ENCODE measurements at places on chromosomes 3 and 15.
A peak's percentile ranks its signal among the peaks of the same experiment; 100 is the strongest.

GRCh38 chr15:27784107-27784506, 315.0 kb downstream of the OCA2 start:
- ATAC-seq: no peak

- no peak for ATAC-seq
Measured at GRCh38 chr3:138732456-138732855, 102.3 kb downstream of the PIK3CB start.

GRCh38 chr3:63279005-63279841, 1.1 kb downstream of the SYNPR start:
- peak; percentile 81 for ATAC-seq

DNA sequence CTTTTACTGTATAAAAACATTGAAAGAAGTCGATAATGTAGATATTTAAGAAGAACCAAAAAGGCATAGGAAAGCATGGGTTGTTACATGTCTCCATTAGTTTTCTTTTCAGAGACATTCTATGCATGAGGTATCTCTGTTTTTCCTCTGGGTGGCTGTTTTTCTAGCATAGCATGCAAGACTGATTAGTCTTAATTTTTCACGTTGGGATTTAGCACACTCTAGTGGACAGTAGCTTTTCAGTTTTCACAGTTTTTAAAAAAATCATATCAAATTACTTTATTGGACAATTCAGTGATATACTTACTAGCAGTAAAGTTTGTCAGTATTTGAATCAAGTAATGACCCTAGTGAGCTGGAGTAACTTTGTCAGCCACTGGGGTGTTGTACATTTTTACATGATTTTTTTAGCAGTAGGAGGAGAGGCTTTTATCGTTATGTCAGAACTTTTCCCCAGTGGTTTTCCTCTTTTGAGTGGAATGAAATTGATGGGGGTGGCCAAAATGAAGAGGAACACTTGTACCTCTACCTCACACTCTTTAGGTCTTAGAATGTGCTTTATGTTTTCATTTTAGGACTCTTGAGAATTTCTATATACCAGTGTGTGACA, 57.2 kb downstream of the SEC22A start:
- ATAC-seq: peak; percentile 97

DNA sequence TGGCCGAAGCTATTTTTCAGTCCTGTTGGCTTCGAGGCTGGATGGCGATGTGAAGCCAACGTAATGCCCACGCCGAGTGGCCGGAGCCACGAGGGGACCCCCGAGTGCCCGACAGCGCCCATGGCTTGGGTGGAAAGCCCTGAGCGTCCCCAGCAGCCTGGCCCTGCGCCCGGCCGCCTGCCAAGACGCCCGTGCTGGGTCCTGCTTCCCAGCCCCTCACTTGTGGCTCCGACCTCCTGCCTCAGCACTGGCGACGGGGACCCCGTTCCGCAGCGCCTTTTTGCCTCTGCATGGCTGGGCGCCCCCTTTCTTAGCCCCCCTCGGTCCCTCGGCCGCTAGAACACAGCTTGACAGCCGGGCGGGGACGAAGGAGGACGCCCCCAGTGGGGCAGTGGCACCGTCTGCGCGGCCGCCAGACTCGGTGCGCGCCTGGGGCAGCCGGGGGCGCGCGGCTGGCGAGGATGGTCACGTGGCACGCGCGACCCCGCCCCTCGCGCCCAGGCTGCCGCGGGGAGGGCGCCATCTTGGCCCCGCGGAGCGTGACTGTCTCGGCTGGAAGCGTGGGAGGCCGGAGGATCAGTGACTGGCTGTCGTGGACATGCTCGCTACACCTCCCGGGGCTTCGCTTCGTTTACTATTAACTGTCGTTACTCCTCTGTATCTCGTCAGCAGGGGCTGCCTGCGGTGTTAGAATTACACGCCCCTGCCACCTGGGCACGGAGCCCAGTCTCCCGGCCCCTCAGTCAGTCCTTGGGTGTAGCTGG, 626 bp upstream of the GPR176 start:
- peak; percentile 77 for ATAC-seq

DNA sequence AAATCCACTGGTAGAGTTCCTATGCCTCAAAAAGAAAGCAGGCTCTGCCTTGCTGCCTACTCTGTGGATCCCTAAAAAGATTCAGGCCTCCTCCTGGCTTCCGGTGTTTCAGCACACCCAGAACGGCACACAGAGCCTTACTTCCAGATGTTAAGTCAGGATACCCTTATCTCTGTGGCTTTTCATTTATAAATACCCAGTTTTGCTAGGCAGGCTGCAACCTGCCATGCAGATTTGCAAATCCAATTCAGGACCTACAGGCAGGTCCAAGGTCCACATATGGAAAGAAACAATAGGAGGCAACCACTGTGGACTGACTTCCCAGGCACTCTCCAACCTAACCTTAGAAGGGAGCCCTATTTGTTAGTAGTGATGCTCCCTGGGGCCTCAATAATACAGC, 30.7 kb downstream of the EFL1 start:
- ATAC-seq: no peak

DNA sequence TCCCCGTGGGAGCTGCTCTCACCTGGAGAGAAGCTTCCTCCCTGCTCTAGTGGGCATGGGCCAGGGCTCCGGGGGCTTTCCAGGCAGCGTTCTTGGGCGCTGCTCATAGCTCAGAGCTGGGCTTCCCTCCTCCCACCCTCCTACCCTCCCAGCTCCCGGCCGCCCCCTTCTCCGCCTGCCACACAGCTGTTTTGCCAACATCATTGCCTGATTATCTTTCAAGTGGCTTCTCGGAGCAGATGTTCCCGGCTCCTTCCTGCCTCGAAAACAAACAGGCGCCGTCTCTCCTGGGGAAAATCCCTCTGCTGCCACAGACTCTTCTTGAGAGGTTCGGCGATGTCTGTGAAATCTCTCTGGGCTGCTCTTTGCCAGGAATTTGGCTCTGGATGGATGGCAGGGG, 195.6 kb downstream of the RPLP1 start:
- peak; percentile 21 for ATAC-seq

DNA sequence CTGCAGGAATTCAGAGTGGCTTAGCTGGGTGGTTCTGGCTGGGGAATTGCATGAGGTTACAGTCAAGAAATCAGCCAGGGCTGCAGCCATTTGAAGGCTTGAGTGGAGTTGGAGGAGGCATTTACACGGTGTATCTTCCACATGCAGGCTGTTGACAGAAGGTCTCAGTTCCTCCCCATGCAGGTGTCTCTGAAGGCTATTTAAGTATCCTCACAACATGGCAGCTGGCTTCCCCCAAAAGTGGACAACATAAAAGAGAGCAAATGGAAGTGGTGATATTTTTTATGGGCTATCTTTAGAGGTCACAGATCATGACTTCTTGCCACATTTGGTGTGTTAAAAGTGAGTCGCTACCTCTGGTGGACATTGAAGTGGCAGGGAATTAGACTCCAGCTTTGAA, 60.1 kb upstream of the SPRED1 start:
- ATAC-seq: no peak

GRCh38 chr3:196842567-196843434, 24.9 kb upstream of the SENP5 start:
- ATAC-seq: no peak

DNA sequence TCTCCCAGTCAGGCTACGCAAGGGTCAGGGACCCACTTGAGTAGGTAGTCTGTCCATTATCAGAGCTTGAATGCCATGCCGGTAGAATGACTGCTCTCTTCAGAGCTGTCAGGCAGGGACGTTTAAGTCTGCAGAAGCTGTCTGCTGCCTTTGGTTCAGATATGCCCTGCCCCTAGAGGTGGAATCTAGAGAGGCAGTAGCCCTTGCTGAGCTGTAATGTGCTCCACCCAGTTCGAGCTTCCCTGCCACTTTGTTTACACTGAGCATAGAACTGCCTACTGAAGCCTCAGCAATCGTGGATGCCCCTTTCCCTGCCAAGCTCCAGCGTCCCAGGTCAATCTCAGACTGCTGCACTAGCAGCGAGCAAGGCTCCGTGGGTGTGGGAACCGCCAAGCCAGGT, 57.5 kb upstream of the SETMAR start:
- ATAC-seq: no peak

- no peak for ATAC-seq
Measured at GRCh38 chr3:194382892-194383223, 13.3 kb upstream of the LRRC15 start.

GRCh38 chr3:185753354-185753753, 71.5 kb downstream of the IGF2BP2 start:
- ATAC-seq: no peak

GRCh38 chr3:43958005-43958770, 267.4 kb downstream of the ABHD5 start:
- ATAC-seq: no peak

DNA sequence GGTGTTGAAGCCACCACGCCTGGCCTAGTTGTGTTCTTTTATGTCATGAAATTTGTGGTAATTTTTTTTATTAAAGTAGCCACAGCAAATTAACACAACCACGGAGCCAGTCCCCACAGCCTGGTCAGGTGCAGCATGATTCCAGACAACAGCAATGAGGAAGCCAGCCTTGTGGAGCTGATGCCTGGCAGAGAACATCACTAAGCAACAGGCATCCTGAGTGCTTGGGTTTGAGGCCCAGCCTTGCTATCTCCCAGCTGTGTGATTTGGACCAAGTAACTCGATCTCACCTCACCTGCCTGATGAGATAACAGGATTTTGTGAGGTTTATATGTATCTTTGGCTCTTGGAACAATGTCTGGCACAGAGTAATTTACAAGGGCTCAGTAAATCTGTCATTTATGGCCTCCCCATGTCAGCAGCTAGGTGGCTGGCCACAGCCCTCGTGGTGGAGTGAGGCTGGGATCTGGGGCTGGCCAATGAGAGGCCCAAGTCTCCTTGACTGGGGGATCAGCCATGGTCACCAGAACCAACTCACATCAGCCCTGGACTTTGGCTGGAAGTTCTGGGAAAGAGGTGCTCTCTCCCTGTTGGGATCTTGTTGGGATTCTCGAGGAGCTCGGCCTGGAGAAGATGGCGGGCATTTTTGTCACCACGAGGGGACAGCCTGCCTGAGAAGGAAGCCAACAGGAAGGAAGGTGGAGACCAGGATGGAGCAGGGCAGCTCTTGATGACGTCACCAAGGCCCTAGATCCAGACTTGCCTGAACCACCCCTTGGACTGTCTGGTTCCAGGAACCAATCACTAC, 22.8 kb upstream of the FLNB start:
- no peak for ATAC-seq

DNA sequence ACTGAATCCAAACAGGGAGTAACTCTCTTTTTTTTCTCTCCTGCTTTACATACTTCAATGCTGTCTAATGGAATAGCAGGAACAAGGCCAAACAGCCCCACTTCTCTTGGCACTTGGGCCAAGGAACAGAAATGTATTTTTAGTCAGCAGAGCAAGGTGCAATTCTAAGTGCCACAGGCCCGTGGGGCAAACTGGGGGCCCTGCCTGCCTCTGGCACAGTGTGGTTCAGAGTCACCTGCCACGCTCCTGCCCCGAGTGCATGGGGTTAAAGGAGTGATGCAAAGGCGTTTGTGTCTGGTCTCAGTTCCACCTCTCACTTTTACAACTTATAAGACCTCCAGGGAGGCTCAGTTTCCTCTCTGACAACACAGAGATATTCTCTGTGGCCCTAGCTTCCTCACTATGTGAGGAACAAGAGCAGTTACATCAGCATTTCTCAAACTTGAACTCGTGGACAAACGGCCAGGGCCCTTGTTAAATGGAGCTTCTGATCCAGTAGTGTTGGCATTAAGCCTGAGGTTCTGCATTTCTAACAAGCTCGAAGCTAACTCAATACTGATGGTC, 51.3 kb downstream of the LRIG1 start:
- ATAC-seq: peak; percentile 38

DNA sequence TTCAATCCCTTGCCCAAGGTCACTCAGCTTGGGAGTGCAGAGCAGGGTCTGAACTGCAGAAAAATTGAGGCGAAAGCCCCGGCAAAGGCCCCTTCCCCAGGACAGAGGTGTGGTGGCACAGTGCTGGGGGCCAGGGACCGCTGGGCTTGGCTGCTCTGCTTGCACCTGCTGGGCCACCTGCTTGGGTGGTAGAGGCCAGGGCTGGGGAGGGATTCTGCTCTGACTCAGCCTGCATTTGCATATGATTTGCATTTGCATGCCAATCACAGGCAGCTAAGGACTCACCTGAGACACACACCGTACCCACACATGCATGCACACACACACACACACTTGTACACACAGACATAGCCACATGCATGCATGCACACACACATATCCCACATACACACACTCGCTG, 9.9 kb downstream of the GRM2 start:
- ATAC-seq: no peak

DNA sequence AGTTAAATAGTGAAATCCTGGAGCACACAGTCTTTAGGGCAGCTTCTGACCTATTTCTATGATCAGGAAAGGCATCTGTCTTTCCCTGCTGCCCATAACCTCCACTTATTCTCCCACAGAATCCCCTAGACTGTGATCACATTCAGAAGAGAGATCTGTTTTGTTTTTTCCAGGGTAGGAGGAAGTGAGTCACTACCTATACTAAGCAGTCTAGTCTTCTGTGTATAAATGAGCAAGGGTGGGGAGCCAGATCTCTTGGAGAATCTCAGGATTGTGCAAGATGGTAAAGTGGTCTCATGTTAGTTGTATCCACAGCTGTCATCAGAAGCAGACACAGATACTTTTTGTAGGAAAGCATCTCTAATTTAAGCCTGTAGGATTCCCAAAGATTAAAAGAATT, 11.8 kb upstream of the FBXO22 start:
- ATAC-seq: peak; percentile 96

GRCh38 chr3:30399394-30400181, 206.8 kb upstream of the TGFBR2 start:
- ATAC-seq: no peak

GRCh38 chr3:170331143-170331542, 26.4 kb upstream of the SKIL start:
- ATAC-seq: no peak

GRCh38 chr3:120349855-120350125, 636 bp upstream of the LRRC58 start:
- ATAC-seq: no peak

DNA sequence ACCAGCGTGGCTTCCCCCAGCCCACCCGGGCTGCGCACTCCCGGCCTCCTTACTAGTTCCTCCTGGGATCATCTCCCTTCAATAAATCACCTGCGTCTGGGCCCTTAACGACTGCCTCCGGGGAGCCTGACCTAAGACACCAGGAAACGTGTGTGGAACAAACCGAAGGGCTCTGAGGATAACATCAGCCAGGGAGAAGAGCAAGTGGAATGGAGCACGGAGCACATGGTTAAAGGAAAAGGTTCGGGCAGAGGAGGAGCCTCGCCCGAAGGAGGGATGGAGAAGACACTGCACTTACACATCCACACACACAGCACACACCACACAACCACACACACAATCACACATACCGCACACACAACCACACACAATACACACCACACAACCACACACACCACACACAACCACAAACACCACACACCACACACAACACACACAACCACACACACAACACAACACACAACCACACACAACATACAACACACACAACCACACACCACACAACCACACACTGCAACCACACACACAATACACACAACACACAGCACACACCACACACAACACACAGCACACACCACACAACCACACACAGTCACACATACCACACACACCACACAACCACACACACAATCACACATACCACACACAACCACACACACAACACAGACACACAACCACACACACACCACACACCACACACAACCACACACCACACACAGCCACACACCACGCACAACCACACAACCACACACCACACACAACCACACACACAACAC, 24.7 kb downstream of the CPN2 start:
- ATAC-seq: no peak

Data from SK-N-SH treated with all-trans-retinoic acid at 6 μM for 48 hours (cell line).